ENCODE measurements at places on chromosomes 6 and 20.

- DNase-seq, result no peak
These were observed 26.5 kb upstream of the ARMH2 start for GRCh38 chr6:24825130-24825630.

- DNase-seq, result no peak
These were observed 175.3 kb downstream of the LRFN2 start for GRCh38 chr6:40411881-40412280.

DNA sequence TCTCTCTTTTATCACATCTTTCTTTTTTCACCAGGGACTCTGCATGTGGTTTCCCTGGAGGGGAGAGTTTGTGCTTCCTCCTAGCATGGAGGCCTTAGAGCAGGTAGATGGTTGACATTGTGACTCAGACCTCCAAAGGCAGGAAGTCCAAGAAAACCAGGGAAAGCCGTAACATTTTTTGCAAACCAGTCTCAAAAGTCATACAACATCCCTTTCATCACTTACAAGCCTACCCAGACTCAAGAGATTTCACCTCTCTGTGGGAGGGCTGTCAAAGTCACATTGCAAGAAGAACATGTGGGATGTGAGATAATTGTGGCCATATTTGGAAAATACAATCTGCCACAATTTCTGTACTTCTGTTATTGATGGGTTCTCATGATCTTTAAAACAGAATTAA, 46.2 kb downstream of the SNRNP48 start:
- DNase-seq, result no peak

DNA sequence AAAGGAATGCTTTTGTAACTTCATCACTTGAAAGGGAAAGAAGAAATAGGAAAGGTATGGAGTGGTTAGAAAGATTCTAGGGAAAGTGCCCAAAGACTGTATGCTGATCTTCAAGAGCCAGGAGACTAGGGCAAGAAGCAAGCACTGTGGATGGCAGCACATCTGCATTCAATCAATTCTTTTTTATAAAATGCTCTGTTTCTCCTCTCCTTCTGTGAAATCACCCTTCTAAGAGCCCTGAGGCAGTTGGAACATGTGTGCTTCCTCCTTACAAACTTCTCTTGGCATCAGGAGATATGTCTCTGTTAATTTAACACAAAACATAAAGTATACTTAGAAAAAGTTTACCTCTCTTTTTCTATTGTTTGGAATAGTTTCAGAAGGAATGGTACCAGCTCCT, 1162.2 kb upstream of the GJE1 start:
- DNase-seq, result no peak

GRCh38 chr6:100810015-100810414, 71.1 kb downstream of the ASCC3 start:
- no peak for DNase-seq

DNA sequence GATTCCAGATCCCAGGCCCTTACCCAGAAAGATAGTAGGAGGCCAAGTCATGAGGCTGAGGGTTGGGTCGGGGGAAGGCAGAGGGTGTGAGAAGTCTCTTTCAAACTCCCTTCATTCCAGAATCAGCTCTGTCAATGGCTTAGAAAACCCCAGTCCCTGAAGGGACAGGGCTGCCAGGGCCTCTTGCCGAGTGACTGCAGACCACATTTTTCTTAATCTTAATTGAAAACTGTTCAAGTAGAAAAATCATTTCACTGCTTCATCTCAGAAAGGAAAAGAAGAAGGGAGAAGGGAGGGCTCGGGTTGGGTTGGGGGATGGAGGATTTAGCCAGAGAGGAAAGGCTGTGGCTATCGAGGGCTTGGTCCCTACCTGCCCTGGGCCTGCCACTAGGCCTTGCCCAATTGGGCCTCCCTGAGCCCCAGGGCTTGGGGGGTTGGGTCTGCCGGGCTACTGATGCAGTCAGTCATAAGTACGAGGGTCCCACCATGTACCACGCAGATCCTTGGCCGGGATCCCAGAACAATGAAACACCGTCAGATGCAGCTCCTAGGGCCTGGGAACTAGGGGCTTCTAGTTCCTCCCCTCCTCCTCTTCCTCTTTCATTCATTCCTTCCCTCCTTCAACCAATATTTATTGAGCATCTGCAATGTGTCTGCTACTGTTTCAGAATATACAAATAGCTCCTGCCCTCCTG, 44.0 kb upstream of the CTNNBL1 start:
- DNase-seq, result no peak

GRCh38 chr20:57573894-57574293, 13.0 kb downstream of the PCK1 start:
- no peak for DNase-seq

GRCh38 chr20:48521121-48521520, 306.7 kb downstream of the PREX1 start:
- DNase-seq, result no peak

DNA sequence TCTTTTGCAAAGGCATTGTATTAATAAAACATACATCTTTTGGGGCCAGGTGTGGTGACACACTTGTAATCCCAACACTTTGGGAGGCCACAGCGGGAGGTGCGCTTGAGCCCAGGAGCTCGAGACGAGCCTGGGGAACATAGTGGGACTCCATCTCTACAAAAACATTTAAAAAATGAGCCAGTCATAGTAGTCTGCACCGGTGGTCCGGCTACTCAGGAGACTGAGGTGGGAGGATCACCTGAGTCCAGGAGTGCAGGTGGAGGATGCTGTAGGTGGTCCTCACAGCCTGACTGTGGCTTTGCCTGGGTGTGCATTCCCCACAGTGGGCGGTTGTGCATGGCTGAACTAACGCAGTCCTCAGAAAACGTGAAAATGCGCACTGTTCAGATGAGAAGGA, 162.5 kb downstream of the DLL1 start:
- no peak for DNase-seq

DNA sequence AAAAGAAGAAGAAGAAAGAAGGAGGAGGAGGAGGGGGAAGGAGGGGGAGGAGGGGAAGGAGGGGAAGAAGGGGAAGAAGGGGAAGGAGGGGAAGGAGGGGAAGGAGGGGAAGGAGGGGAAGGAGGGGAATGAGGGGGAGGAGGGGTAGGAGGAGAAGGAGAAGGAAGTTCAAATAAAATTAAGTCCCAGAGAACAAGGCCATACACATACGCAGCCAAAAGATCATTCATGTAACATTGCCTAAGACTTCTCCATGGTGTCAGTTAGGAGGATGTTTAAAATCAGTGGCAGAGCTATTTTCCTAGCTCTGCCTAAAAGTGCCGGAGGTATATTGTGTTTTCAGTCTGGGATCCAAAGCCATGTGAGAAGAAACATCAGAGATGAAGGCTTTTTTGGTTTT, 75.8 kb downstream of the PLCB4 start:
- no peak for DNase-seq

DNA sequence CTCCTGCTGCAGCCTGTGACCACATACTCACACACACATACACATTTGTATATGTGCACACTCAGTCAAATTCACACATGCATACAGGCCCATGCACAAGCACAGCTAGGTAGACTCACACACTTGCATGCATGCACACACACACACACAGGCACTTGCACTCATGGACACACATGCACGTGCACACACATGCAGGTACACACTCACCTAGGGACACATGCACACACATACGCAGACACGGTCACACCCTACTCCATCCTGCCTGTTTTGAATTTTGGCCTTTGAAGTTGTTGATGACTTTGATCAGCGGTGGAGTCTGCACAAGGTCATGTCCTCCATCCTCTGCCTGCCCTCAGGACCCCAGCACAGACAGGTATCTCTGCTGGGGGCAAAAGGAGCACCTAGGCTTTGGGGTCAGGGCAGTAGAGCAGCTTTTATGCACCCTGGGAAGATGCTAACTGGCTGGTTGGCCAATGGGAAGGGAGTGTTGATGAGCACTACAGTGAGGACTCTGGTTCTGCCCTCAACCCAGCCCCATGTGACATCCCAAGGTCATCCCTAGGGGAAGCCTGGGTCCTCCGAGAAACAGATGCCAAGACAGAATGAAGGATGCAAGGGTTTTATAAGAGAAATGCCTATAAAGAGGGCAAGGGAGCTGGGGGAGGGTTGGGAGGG, 218.3 kb downstream of the SLC24A3 start:
- DNase-seq, result no peak

- no peak for DNase-seq
These were observed 44.5 kb downstream of the UST start for GRCh38 chr6:148791372-148791771.

DNA sequence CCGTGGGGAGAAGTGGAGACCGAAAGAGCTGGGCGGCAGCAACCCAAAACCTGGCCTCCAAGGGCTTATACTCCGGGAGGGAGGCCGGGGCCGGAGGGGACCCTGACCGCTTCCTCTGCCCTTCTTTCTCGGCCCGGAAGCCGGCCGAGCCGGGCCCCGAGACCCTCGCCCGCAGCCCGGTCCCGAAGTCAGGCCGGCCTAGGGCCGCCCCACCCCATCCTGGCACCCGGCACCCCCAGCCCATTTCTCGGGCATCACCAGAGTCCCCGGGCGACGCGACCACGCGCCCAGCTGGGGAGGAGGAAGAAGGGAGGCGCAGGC, 572 bp upstream of the ZDHHC14 start:
- DNase-seq, result no peak

DNA sequence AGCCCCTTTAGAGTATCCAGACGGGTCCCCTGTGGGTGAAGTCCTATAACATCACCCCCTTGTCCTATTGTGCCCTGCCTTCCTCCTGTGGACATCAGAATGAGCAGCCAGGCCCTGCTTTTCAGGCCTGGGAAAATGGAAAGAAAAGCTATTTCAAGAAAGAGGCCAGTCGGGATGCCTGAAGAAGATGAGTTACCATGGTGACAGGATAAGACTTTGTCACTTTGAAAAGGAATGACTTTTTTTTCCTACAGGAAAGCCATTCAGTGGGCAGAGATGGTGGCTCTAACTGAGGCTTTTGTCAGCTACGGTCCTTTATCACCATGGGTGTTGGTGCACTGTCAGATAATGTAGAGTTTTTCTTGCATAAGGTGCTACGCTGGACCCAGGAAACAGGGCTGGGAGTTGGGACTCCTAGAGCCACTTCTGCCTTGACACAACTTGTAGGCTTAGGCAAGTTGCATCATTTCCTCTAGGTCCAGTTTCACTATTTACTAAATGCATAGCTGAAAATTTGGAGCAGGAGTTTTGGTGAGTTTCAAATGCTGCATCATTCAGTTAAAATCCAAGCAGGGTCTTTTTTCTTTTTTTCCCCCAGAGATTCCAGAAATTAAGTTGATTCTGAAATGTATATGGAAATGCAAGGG, 293.6 kb upstream of the PRND start:
- DNase-seq, result no peak

DNA sequence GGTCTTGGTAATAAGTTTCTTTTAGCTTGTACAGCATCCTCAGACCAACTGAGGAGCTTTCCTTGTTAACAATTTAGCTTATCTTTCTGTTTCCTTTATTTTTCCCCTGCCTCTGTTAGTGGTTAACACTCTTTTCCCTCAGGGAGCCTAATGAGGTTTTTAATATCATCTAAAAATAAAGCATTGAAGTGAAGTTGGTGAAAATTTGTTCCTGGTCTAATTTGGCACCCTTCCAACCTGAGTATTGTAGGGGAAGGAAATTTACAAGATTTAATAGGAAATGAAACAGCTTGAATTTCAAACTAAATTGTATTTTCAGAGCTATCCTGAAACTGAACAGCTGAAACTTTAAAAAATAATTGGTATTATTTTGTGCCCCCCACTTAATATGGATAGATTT, 28.1 kb upstream of the VAPB start:
- no peak for DNase-seq

GRCh38 chr6:143159001-143159400, 98.3 kb downstream of the AIG1 start:
- DNase-seq, result no peak

DNA sequence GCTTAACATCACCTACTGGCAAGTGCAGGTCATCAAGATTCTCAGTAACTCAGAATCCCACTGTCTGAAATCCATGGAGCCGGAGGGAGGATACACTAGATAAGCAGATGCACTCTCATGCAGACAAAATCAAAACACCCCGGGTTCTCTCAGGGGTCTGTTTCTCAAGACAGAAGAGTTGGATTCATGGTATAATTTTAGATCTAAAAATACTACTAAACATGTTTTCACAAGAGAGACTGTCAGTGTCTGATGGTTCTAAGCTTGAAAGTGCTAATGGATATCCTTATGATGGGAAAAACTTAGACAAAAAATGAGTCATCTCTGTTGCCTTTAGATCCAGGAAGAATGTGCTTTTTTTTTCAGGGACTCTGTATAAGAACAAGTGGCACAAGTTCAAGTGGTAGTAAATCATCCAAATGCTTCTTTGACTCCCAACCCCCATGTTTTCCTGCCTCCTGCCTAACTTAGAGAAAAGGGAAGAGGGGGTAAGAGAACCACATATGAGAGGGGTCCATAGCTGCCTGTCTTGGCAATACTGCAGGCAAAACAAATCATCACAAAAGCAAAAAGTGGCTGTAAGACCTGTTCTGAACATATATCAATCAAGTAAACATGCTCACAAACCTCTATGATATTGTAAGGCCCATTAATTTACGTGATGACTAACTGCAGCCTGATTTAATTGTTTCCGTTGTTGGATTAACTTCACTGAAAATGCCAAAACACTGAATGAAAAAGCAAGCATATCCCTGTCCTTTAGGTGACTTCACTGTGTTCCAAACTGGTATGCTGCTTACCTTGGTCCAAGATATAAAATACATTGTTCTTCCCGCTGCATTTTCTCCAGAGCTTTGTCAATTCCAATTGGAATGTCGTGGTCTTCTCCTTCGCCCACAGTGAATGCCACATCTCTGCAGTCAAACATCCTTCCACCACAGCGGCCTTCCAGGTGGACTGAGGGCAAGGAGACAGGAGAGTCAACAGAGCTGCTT, 84.0 kb upstream of the TULP1 start:
- no peak for DNase-seq

- no peak for DNase-seq
These were observed 12.6 kb downstream of the TCP11 start for GRCh38 chr6:35128496-35128895.

DNA sequence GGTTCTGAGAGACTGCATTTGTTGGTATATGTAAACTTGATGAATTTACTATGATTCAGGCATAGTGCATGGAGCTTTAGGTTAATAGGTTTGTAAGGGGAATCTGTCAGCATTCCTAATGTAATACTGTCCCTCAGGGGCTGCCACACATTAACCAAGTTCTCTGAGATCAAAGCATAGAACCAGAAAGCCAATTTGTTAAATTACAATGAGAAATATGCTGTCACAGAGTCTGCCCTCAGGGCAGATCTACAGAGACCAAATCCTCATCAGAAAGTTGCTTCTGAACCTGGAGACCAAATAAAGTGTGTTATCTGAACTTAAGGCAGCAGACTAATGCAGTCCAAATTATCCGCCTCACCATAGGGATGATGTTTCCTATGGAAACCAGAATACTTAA, 250.8 kb upstream of the HTR1E start:
- no peak for DNase-seq

DNA sequence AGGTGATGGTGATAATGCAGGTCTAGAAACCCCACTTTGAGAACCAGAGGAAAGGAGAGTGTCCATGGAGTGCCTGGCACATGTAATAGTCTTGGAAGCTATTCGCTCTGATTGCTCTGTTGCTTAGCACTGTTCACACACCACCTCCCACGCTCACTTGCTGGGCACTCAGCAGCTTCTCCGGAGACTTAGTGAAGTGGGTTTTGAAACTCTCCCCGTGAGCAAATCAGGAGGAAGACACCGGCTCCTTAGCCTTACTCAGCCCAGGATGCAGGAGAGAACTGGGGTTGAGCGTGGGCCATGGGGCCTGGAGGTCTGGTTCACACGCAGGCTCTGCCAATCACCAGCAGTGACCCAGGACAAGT, 22.2 kb downstream of the BMP7 start:
- no peak for DNase-seq

Data from activated CD4-positive, alpha-beta T cell treated with anti-CD3 and anti-CD28 coated beads, Interleukin-2, Interleukin-4, amounts not matched to agents 100 ng/mL and 50 ng/mL, durations not matched to agents 16 hours and 8 hours (primary cell).